Placental pericyte (primary cell): ENCODE measurements at places on chromosomes 7 and 10. TPM values are rescaled to one million over a fixed set of nuclear protein-coding genes. Genes with fewer than 3 reads are reported as not detected.

The C10orf62 gene
- total RNA-seq = not detected in 2 replicates

The DGKI gene
- total RNA-seq = 2.6 and 10.0 TPM in 2 replicates

The SFXN4 gene
- 11.6 and 17.5 TPM in 2 replicates for total RNA-seq

The ELFN1 gene
- under 0.01 and 1.3 TPM in 2 replicates for total RNA-seq

The SMO gene
- total RNA-seq = 1.3 and 4.2 TPM in 2 replicates

The FGL2 gene
- total RNA-seq = 0.14 and 0.44 TPM in 2 replicates
